ENCODE measurements at places on chromosomes 5 and 9. TPM values are rescaled to one million over a fixed set of nuclear protein-coding genes. Genes with fewer than 3 reads are reported as not detected.

- DNase-seq: no peak
Observed at GRCh38 chr9:5851445-5851844, 18.5 kb upstream of the ERMP1 start.

DNA sequence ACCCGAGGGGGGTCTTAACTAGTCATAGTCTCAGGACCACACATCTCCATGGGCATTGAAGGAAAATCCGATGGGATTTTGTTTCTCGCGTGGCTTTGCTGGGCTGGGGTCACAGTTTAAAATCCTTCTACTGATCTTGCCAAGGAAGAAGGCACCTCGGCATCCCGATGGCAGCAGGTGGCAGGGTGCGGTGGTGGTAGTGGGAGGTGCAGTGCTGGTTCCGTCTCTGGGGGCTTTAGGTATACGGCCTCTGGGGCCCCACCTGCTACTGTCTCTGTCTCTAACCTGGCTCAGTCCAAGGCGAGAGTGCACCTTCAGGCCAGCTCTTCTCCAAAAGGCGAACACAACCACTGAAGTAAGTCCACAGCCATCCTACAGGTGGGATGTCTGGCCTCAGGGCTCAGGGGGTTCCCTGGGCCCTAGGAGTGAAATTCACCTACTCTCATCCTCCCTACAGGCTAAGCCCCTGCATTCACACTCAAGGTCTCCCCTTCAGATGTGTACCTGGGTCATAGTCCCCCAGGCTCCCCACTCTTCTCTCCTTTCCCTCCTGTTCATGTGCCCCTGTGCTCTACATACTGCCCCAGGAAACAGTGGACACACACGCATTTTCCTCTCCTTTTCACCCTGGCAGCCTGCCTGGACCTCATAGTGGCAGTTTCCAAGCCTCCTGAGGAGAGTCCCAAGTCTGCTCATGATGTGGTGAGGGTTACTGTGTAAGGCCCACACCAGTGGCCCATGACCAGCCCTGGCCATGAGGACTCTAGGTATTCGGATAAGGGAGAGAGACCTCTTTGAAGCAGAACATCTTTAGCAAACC, 736 bp upstream of the FCN2 start:
- DNase-seq: no peak

DNA sequence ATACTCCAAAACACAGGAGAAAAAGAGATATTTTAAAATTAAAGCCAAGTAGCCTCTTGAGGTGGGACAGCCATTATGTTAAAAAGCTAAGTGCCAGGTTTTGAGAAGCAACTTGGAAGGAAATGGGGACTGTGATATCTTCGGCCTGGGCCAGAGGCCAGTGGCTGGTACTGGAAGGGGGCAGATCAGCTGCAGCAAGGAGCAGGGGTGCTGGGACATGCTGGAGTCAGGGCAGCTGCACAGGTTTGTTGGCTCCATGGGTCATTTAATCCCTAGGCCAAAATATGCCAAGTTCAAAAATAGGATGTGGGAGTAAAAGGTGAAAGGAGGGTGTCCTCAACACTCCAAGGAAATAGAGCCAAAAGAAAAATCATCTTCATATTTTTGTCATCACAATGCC, 30.0 kb downstream of the ADRB2 start:
- no peak for DNase-seq

DNA sequence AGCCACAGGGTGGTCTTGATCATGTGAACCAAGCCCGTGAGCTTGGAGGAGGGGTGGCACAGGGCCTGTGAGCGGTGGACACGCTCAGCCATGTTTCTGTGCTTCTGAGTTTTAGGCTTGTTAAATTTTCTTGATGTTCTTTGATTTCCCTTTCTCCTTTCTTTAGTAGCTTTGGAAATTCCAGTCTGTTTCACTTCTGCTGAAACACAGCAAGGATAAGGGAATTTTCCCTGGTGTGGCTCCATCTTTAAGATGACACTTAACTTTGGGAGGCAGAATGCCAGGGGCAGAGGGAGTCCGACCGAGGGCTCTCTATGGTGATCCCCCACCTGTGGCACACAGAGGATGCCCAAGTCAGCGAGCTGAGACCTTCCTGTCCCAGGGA, 29.7 kb upstream of the BASP1 start:
- DNase-seq: no peak

- peak; percentile 99 for DNase-seq
Observed at GRCh38 chr5:173144200-173145176, at the start of gene BNIP1. BNIP1 (plus strand) TSS chr5:173144531; CDS start chr5:173144546, 15 bp downstream.

GRCh38 chr5:97164846-97165245, 18.2 kb downstream of the RIOK2 start:
- no peak for DNase-seq

DNA sequence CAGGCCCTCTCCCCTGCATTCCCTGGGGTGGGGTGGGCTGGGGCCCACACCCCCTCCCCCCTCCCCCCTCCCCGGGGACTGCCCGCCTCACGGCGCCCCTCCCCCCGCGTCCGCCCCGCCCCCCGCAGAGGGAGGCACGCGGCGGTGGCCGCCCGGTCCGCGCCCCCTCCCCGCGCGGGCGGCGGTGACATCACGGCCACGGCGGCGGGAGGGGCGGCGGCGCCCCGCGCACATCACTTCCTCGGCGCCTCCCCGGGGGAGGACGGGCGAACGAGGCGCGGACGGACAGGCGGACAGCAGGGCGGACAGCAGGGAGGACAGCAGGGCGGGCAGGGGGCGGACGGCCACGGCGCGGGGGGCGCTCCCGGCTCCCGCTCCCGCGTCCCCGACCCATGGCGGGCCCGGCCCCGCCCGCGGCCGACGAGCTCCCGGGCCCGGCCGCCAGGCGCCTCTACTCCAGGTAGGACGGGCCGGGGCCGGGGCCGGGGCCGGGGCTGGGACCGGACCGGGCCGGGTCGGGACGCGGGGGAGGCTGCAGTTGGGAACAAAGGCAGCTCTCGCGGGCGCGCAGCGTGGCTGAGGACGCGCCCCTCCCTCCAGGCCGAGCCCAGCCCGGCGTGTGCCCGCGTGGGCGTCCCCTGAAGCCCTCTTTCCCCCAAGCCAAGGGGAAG, at the start of gene GPSM1:
Gene GPSM1, plus strand, starts transcription at position 236 of the 671 bp plus-strand sequence. Its CDS starts 157 bp downstream, at position 393.
- peak; percentile 36 for DNase-seq

DNA sequence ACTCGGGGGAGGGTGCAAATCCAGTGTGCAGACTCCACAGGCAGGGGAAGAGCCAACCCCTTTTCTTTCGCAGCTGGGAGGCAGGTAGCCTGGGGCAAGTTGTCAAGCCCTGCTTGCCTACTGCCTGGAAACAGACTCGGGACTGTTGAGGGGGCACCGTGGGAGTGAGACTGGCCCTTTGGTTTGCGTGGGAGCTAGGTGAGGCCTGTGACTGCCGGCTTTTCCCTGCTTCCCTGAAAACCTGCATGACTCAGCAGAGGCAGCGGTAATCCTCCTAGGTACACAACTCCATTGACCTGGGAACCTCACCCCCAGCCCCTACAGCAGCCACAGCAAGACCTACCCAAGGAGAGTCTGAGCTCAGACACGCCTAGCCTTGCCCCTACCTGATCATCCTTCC, 509.5 kb downstream of the DTWD2 start:
- no peak for DNase-seq

GRCh38 chr5:128596071-128596470, 58.0 kb upstream of the FBN2 start:
- no peak for DNase-seq

- DNase-seq: peak; percentile 54
Observed at GRCh38 chr9:137194388-137194787, 5.9 kb downstream of the SSNA1 start.

DNA sequence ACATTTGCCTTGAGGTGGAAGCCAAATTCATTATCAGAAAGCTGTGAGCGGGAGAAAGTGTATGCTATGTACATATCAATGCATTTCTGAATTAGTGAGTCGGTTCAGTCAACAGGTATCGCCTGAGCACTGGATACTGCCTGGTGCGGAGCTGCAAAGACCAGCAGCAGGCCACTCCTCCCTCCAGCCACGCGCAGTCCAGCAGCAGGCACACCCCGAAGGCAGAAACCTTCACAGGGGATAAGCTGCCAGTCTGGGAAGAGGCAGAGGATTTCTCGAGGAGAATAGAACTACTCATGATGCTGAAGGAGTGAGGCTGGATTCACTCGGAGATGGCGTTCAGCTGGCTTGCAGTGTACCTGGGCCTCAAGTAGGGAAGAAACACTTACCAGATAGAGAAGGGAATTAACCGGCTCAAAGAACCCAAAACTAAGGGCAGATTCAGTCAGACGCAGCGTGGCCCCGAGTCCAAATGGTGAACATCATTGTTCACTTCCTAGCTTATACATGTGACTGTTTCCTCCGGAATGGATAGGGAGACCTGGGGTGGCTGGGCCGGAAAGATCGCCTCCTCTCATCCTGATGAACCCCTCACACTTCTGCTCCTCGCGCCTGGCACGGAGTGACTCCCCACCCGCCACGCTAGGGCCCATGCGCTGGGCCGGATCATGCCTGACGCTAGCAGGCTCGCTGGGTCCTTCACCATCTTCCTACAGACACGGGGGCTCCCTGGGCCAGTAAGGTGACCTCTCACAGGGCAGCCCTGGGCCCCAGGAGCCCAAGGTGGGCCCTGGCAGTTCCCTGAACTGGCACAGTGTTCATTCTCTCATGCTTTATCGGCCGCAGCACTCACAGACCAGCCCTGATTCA, 78.1 kb upstream of the SPATA31C2 start:
- no peak for DNase-seq

- no peak for DNase-seq
Observed at GRCh38 chr9:99235069-99235468, 13.0 kb downstream of the SEC61B start.

DNA sequence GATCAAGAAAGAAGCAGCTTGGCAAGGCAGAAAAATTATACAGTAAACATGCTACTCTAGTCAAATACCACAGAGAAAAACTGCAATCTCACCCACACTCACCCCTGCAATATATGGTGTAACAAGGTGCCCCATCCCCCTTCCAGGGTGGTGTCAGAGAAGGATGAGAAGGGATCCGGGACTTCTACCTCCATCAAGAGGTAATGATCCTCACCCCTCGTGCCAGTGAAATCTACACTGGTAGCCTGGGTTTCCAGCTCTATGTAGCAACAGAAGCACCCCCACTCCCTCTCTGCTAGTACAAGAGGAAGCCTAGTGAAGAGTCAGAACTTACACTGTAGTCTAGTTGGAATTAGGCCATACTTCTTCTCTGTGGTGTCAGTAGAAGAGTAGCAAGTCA, 18.9 kb downstream of the SLCO4C1 start:
- no peak for DNase-seq

DNA sequence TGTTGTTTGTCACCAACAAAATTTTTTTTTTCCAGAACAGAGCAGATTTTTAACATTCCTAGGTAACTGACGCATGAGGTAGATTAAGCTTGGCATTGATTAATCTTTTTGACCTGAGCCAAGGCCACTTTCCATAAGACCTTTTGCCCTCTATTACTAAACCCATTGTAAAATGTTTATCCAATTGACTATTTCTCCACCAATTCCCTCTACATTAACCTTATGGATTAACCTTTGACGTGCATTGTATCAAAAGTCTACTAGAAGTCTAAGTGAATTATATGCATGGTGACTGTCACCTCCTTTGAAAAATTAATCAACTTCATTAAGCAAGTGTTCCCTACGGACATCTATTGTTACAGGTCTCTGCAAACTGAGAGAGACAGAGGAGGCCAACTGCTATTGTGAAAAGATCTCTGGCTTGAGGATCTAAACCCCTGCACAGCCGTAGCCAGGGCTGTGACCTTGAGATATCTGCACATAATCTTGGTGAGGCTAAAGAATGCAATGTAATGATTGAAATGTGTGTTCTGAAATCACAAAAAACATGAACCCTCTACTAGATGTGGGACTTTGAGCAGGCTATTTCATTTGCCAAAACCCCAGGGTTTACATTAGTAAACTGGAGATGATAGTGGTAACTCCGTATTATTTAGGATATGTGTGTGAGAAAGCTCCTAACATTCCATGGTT, 632.2 kb downstream of the TLR4 start:
- DNase-seq: no peak

DNA sequence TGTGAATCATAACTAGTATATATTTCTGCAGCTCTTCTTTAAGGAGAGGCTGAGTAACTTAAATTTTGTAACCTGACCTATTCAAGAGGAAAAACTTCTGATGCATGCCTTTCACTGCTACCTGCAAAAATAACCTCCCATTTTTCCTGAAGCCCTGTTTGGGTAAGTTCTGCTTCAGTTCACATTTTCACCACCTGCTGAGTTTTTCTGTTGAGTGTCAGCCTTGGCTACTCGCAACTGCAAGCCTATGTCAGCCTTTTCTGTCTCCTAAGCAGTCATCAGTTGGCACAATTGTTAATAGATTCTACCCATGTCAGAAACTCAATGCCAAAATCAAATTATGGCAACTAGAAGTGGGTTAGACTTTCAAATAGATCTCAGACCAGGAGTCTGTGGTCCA, 8.2 kb upstream of the TNFAIP8 start:
- DNase-seq: no peak

DNA sequence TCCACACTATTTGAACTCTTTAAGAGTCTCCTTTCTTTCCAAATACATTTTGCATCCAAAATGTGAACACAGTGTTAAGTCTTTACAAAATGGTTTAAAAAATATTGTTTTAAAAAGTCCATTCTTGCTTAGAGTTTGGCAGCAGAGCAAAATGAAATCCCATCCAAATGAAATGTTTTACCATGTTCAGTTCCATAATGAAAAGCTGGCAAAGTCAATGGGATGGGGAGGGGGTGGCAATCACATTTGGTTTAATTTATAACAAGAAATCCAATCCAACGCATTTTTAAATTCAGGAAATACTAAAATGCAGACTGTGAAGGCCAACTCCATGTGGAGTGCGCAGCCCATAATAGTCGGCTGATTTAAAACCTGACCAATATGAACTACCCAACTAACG, 39.4 kb downstream of the MRPL36 start:
- no peak for DNase-seq

The TAF1L gene
- total RNA-seq: not detected

The INSYN2B gene
- total RNA-seq: 0.14 TPM

The C5 gene
- 1.9 TPM for total RNA-seq

The PCDHA10 gene
- 0.24 TPM for total RNA-seq

The OCLN gene
- total RNA-seq: 129 TPM

The DND1 gene
- 0.78 TPM for total RNA-seq

The MEIKIN gene
- total RNA-seq: not detected

The GFRA3 gene
- 1.3 TPM for total RNA-seq

The GPR151 gene
- not detected for total RNA-seq

The PCDH12 gene
- total RNA-seq: 2.1 TPM

The ORM2 gene
- total RNA-seq: not detected

The INSL4 gene
- total RNA-seq: not detected

The SLCO6A1 gene
- total RNA-seq: not detected

The PLPP7 gene
- 1.1 TPM for total RNA-seq
